ENCODE measurements at places on chromosomes 16 and 17.
A peak's percentile ranks its signal among the peaks of the same experiment; 100 is the strongest.

DNA sequence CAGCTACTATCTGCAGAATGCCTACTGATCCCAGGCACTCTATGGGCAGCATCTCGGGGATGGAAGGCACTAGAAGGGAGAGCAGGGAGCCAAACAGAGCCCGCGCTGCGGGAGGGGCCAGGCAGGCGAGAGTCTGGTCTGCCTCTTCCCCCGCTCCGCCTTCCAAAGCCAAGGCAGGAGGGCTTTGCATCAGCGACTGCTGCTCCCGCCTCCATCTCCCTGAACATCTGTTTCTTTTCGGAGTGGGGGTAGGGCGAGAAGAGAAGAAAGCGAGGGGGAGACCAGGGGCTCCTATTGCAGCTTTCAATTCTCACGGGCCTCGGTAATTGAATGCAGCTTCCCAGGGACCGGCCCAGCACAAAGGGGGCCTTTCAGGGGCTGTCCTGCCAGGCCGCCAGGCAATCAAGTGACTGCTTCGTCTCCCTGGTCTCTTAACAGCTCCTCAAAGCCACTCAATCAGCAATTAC is 31.4 kb upstream of the CDC42EP4 start:
- DNase-seq, result peak; percentile 88

- no peak for DNase-seq
Observed at GRCh38 chr17:61310590-61310989, 89.1 kb upstream of the TBX2 start.

GRCh38 chr17:50661348-50661747 is 26.7 kb downstream of the ABCC3 start:
- no peak for DNase-seq

DNA sequence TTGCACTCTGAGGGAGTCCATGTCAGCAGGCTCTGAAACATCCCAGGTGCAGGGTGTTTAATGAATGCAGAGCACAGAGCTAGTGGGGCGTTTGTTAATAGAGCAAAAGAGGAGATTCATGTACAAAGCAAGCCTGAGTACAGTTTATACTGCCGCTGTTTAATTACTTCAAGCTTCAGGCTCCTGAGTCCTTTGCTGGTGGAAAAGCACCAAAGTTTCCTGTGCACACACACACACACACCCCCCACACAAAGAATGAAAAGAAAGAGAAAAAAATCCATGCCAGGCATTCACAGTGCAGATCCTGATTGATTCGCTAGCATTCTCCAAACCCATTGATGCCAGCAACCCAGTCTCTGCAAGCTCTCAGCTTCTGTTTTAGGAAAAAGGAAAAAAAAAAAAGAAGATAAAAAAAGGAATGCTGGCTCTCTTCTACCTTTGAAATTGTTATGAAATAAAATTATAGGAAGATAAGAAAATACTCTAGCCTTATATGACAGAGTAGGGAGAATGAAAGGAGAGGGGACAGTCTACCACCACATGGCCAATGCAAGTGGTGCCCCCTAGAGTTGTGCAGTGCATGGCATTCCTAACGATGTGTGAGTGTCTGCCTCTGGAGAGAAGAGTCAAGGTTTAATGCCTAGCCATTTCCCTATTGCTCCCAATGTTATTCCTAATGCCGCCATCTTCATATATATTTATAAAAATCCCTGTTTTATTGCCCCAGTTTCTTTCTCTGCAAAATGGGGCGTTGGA is 216.5 kb downstream of the TMEM114 start:
- no peak for DNase-seq

GRCh38 chr17:53387745-53388144 is 435.0 kb upstream of the KIF2B start:
- DNase-seq, result no peak

DNA sequence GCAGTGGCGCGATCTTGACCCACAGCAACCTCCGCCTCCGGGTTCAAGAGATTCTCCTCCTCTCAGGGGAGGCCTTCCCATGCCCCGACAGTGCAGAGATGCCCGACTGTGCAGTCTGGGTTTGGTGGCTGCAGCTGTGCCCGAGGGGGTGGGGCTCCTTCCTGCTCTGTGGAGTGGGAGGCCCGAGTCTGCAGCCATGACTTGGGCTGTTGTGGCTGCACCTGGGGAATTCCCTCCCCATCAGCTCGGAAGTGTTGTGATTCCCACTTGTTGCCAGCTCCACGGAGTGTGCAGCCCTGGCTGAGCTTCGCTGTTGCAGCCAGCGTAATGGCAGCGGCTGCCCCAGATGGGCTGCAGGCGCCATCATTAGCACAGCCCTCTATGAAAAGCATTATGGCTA is 66.4 kb upstream of the SMIM36 start:
- DNase-seq, result no peak
